Upper lobe of right lung (tissue), 1 donor: ENCODE measurements at places on chromosomes 3 and 15. TPM values are rescaled to one million over a fixed set of nuclear protein-coding genes. Genes with fewer than 3 reads are reported as not detected.

PATL2 gene
- total RNA-seq, result 3.7 TPM

PLCB2 gene
- total RNA-seq, result 61.2 TPM

RHCG gene
- not detected for total RNA-seq

PTPRG gene
- total RNA-seq, result 86.7 TPM

RAB43 gene
- total RNA-seq, result 38.9 TPM

NRG4 gene
- total RNA-seq, result 1.2 TPM

BTD gene
- 24.6 TPM for total RNA-seq

TMOD2 gene
- 16.1 TPM for total RNA-seq

DUOXA1 gene
- total RNA-seq, result 138 TPM

POPDC2 gene
- total RNA-seq, result 2.7 TPM

LYZL4 gene
- not detected for total RNA-seq

ACKR4 gene
- 8.0 TPM for total RNA-seq

VWA5B2 gene
- not detected for total RNA-seq
